Thoracic aorta (tissue), 2 donors: ENCODE measurements at places on chromosomes 2 and 18. TPM values are rescaled to one million over a fixed set of nuclear protein-coding genes. Genes with fewer than 3 reads are reported as not detected.

GRCh38 chr18:61172624-61173023, 160.6 kb upstream of the CDH20 start:
- H3K27ac ChIP-seq, result no peak overlapping the region
- H3K4me1 ChIP-seq, result no peaks in the 10 kb centered on the region
- no peaks in the 10 kb centered on the region for H3K36me3 ChIP-seq
- DNase-seq, result no peak
- no peak overlapping the region for H3K4me3 ChIP-seq

ACTR2 gene
- 75.9 TPM for total RNA-seq

PLA2R1 gene
- 28.3 TPM for total RNA-seq

DNA sequence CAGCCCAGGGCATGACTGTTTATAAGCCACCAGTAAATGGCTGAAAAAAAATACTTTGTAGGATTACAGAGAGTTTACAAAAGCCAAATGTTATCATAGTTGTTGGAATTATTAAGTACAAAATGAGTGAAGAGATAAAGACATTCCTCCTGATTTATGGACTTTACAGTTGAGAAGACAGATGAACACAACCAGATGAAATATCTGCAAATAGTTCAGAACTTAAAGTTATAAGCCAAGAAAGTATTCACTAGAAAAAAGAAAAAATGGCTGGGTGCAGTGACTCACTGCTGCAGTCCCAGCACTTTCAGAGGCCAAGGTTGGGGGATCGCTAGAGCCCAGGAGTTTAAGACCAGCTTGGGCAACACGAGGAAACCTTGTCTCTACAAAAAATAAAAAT, 11.2 kb downstream of the PMAIP1 start:
- no peak for DNase-seq
- H3K36me3 ChIP-seq, result no peaks in the 10 kb centered on the region
- H3K27me3 ChIP-seq, result no peaks in the 10 kb centered on the region
- no peak overlapping the region for H3K27ac ChIP-seq

CNRIP1 gene
- total RNA-seq, result 39.7 TPM

- no peaks in the 10 kb centered on the region for H3K36me3 ChIP-seq
- no peaks in the 10 kb centered on the region for H3K27me3 ChIP-seq
- no peak overlapping the region for H3K27ac ChIP-seq
Observed at GRCh38 chr2:172169611-172170010, 66.9 kb upstream of the DLX2 start.

GRCh38 chr2:120863661-120864320, 128.1 kb downstream of the GLI2 start:
- no peak for DNase-seq
- no peak overlapping the region for H3K4me3 ChIP-seq
- peaks cover 5% of the 10 kb centered on the region for H3K4me1 ChIP-seq
- no peak overlapping the region for H3K27ac ChIP-seq
